ENCODE measurements at places on chromosomes 3 and 15.

DNA sequence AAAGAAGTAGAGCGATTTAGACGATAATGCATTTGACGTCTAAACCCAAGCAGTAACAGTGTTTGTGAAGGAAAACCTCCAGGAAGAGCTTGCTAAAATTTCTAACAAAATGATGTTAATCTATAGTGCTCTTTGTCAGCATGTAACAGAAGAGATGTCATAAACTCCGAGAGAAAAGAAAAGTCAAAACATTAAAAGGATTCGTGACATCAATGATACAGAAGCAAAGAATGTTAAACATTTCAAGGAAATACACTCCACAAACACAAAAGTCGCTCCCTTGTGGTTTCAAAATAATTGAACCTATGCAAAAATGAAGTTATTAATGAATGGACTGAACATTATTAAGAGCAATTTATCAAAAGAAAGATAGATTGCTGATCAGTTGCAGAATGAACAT is 27.9 kb downstream of the AADAC start:
- no peak for DNase-seq

GRCh38 chr3:54536450-54536849 is 391.4 kb downstream of the LRTM1 start:
- no peak for DNase-seq

DNA sequence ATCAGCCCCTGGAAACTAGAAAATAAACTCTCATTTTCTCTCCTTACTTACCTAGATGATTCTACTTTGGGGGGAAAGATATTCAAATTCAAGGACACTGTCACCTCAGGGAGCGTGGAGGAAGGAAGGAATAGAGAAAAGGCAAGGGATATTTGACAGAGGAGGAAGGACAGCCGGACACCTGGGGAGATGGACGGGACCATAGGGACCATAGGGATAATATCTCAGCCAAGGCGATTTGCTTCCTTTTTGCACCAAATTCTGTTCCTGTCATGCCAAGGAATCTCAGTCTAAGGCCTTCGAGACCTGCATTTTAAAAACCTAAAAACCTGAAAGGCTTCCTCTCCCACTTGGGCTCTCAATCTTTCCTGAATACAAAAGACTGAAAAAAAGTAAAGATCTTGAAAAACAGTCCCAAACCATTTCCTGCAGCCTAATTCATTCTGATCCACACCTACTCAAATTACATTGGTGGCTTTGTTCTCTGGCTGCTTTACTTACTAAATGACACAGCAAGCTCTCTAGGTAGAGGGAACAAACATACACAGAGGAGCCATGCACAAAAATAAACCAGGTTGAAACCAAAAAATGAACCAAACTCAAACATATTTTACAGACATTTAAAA is 73.9 kb upstream of the SLC24A5 start:
- DNase-seq = no peak

DNA sequence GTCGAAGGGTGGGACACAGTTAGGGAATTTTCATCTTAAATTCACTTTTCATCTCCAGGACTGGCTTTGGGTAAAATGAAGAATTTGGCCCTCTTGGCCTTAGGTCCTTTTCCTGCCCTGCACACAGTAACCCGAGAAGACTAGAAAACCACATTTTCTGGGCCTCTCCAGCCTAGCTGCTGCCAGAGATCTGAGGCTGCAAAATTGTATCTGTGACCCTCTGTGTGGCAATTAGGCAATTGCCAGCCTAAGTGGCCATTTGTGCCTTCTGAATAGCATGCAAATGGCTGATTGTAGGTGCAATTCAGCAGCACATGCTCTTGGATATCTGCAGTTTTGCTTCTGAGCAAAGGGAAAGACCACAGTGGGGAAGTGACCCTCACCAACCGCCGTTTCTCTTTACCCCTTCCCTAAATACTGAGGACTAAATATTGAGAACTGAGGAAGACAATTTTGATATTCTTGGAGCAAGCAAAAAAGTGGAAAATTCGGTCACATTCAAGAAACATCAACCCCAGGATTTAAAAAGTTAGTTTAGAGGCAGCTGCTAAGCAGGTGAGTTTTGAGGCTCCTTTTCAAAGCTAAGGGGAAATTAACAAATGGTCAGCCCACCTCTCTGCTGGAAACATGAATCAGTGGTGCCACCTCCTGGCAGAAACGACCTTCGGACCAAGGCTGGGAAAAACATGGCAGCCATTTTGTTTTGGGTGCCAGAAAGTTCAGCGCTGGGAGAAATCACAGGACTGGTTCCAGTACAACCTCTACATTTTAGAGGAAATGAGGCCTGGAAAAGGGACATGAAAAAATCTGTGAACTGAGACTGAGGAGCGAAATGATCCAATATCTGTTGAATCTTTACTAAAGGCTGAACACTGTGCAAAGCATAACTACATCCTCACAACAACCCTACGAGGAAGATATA is 56.6 kb upstream of the PRTG start:
- DNase-seq = peak; percentile 40

DNA sequence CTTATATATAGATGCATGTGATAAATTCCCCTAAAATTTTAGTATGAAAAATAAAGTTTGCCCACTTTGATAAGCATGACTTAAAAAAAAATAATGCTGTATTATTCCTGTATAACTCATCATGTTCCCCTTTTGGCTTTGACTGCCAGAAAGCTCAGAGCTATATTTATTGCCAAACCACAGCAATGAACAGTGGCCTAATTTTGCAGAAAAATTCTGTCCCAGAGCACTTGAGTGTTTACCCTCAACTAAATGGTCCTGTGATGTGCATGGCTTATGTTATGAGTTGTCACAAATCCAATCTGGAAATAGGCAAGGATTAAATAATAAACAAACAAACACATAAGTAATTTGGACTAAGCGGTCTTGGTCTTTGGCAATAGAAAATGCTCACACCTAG is 276.7 kb downstream of the SLC9A9 start:
- DNase-seq = peak; percentile 22

DNA sequence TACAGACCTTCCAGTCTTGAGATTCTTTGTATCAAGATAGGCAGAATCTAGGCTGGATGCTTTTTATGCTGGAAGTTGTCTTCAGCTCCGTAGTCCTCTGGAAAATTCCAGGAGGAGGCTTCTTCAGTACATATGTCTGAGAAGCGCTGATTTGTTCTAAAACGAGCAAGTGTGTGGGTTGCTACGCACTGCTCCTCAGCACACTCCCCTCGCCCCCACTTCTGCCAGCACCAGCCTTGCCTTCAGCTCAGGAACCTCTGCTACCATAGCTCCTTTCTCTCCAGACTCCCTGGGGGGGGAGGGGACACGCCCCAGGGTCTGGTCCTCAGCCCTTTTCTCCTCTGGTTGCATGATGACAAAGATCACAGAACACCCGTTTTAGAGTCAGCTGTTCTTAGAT is 75.5 kb upstream of the TRA2B start:
- DNase-seq = no peak
